Calu3 (cell line): ENCODE measurements at places on chromosomes 2 and 18. TPM values are rescaled to one million over a fixed set of nuclear protein-coding genes. Genes with fewer than 3 reads are reported as not detected.
A peak's percentile ranks its signal among the peaks of the same experiment; 100 is the strongest.

Gene HOXD13
- not detected in 2 replicates for total RNA-seq

DNA sequence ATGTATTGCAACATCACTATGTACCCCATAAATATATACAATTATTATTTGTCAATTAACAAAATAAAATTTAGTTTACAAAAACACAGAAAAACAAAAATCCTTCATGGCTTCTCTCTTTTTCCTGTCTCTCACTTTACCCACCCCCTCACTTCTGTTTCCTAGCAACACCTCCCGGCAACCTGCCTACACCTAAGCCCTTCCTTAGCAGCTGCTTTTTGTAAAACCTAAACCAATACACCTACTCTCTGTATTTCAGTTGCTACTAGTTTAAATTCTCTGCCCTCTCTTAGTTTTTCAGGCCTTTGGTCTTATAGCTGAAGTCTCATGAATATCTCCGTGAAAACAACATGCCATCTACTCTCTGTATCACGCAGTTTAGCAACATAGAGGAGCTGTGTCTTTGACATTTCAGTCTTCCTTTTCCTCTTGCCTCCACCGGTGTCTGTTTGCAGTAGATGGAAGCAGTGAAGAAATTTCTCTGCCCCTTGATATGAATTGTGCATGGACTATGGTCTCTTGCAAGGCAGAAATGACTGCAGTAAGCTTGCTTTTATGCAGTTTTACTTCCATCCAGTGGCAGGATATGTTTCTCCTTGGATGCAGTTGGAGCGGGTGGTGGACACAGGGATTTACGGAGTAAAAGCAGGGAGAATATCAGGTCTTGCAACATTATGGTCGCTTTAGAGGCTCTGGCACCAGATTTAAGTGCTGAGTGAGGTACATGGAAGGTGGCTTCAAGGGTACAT is 42.0 kb upstream of the ZDBF2 start:
- DNase-seq: no peak

GRCh38 chr2:186582698-186583097 is 7.2 kb upstream of the ITGAV start:
- no peak for DNase-seq

Gene PTPRM
- total RNA-seq: 42.3 and 48.5 TPM in 2 replicates

- peak; percentile 30 for DNase-seq
Observed at GRCh38 chr2:26786207-26787028, 562 bp downstream of the CENPA start.

DNA sequence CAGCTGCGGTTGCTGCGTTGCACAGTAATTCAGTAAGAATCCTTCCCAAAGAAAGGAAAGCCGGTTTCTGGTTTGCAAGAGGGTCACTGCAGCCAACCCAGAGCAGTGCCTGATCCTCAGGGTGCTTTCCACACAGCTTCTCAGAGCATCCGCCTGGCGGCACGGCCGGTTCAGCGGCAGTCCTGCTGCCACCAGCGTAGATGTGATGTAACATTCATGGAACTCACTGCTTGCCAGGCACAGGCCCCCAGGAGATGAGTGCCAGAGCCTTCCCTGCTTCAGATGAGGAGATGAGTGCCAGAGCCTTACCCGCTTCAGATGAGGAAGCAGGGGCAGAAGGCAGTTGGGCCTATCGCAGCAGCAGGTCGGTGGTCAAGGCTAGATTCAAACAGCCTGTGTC is 230.2 kb downstream of the GBX2 start:
- no peak for DNase-seq

Gene SNRNP27
- 36.3 and 39.8 TPM in 2 replicates for total RNA-seq

GRCh38 chr2:199366406-199366805 is 91.3 kb downstream of the SATB2 start:
- DNase-seq: no peak

DNA sequence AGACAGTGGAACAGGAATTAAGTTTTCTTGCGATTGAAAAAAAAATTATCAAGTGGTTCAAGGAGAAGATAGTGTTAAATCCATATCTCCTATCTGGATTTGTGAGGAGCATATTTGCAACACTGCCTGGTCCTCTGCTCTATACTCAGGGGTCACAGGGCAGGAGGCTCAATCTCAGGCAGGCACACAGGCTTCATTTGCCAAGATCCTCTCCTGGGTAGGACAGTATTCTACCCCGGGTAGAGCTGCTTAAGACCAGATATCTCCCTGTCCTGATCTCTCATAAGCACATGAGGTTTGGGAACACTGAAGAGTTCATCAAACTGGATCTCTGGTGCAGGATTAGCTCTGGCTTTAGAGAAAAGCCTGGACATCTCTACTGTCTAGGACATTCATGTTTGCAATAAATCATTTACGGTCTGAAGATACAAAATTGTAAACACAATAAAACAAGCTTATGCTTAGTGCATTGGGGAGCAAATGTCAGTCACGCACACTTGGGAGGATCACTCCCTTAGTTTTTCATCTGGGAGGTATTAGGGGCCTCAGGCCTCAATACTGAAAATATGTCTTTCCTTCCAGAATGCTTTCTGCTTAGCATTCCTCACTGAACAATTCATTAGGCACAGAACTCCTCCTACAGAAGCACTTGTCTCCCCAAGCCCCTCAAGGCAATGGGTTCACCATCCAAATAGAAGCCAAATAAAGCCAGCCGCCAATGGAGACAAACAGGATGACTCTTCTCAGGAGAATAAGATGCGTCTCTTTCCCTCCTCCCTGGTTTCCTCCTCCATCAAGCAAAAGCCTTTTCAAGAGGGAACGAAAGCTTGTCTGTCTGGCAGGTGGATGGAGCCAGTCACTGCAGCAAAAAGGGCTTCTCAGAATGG is 34.1 kb upstream of the LCLAT1 start:
- DNase-seq: no peak

Gene PTPRN
- not detected in 2 replicates for total RNA-seq

- no peak for DNase-seq
Observed at GRCh38 chr2:121902171-121902591, 146.7 kb downstream of the TSN start.

DNA sequence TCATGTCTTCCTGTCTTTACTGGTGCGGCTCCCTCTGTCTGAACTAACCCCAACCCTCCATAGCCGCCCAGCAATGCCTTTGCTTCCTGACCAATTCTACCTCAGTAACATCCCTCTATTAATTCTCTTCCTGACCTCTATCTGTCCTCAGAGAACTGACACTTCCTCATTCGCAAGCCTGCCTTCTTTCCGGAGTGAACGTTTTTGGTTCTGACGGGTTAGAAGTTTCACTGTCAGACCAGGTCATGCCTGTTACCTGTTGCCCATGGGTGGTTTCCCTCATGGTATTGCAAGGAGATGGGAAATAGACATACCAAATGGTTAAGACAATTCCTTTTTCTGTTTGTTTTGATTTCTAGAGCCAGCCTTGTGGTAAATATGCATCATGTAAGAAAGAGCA is 453.4 kb upstream of the SLC14A2 start:
- no peak for DNase-seq

DNA sequence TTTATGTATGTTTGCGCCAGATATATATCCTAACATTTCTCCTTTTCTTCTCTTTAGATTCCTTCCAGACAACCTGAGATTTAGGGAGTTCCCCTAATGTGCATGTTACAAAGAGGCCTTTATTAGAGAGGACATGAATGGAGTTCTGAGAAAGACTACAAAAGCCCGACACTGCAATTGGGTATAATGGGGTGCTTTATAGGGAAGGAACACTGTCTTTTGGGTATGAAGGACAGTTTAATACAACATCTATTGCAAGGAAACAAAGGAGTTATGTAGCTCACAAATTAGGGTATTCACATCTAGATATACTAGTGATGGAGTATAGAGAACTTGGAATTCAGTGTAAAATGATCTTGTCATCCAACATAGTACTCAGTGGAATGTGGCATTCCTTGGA is 383.8 kb downstream of the FIGN start:
- no peak for DNase-seq

DNA sequence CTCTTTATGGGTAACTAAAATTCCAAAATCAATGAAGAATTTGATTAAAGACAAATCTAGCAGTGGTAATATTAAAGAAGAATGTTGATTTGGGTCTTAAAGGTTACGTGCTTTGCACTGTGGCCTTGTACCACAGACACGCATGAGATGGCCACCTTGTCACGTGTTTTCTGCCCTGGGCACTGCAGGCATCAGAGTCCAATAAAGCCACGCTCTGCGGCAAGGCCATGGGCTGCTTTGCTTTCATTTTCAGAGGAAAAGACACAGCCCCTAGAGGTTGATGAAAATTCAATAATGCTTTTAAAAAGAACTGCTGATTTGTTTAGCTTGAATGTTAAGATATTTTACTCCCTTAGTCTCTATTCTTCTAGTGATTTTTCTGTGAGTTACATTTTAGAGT is 30.4 kb downstream of the AOX1 start:
- DNase-seq: no peak

Gene MERTK
- total RNA-seq: 1.5 and 2.1 TPM in 2 replicates

DNA sequence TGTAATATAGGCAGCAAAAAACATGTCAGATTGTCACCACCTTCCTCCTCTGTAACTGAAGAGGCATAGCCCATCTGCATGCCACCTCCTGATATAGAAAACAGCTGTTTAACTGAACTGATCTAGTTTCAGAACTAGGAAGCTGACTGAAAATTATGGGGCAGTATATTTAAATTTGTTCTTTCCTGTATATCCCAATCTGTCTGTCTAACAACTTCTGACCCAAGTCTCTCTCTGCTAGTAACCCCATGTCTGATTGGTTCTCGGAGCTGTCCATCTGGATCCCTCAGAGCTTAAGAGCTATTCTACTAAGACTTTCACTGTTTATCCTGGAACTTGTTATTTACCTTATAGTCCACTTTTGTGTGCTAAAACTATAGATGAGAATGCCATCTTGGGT is 68.2 kb upstream of the SLC35G4 start:
- no peak for DNase-seq

GRCh38 chr18:2412996-2413751 is 158.1 kb downstream of the METTL4 start:
- DNase-seq: no peak

GRCh38 chr2:238901461-238902057 is 53.7 kb downstream of the TWIST2 start:
- DNase-seq: no peak

Gene VWC2L
- not detected in 2 replicates for total RNA-seq

- no peak for DNase-seq
Observed at GRCh38 chr2:191870744-191871143, 23.9 kb upstream of the CAVIN2 start.

DNA sequence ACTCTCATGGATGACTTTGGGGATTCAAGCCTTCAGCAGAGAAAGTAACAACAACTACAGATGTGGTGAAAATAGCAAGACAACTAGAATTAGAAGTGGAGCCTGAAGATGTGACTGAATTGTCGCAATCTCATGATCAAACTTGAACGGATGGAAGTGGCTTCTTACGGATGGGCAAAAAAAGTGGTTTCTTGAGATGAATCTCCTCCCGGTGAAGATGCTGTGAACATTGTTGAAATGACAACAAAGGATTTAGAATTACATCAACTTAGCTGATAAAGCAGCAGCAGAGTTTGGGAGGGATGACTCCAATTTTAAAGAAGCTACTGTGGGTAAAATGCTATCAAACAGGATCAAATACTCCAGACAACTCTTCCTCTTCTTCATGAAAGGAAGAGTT is 43.1 kb downstream of the AAK1 start:
- DNase-seq: no peak

DNA sequence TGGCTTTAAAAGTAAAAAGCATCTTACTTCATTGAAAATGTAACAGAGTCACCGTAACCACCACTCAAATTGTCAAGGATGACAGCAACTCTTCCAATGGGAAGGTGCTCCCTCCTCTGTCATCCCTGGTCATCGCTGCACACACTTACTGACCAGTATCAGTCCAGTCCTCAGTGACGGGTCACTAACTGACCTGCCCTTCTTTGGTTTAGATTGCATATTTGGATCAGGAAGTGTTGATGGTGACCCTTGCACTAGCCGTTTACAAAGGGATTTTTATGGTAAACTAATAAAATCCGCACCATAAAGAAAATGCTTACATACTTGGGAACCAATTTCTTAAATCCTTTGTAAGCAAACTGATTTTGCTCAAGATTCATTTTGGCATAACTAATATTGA is 141.9 kb upstream of the ACAA2 start:
- DNase-seq: no peak

Gene CCDC102B
- 2.1 and 3.0 TPM in 2 replicates for total RNA-seq

- no peak for DNase-seq
Observed at GRCh38 chr2:205661281-205661680, 21.0 kb upstream of the NRP2 start.

Gene PDE1A
- 0.26 and 0.49 TPM in 2 replicates for total RNA-seq

GRCh38 chr18:35051641-35052377 is 10.6 kb downstream of the MAPRE2 start:
- no peak for DNase-seq

Gene CTIF
- 33.2 and 40.8 TPM in 2 replicates for total RNA-seq

Gene RESP18
- total RNA-seq: not detected in 2 replicates

Gene SGO2
- total RNA-seq: 18.0 and 22.9 TPM in 2 replicates

DNA sequence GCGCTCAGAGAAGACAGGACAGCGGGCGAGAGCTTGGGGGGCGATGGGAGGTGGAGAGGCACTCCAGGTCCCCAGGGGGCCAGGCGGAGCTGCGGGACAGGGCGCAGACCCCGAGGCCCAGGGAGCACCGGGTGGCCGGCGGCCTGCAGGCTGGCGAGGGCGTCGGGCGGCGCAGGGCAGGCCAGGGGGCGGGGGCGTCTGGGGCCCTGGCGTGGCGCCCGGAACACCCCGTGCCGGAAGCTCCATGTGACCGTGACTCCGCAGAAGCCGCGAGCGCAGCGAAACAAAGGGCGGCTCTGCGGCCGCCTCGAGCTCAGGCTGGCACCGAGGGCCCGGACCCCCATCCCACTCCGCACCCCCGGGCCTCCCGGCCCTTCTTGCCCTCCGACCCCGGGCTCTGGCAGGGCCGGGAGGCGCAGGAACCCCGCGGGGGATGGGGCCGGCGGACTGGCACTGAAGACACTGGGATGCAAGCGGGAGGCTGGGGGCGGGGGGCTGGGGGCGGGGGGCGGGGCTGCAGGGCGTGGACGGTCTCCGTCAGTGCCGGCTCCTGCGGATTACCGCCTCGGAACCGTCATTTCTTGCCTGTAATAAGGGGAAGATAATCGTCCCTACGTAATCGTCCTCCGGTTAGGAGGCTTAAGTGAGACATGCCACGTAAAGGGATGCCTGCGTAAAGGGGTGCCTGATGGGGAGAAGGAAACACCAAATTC is 19.1 kb downstream of the SH2D6 start:
- DNase-seq: peak; percentile 88

GRCh38 chr2:100976645-100977391 is 25.3 kb upstream of the RPL31 start:
- DNase-seq: no peak

- no peak for DNase-seq
Observed at GRCh38 chr18:36702401-36703013, 126.3 kb downstream of the TPGS2 start.

GRCh38 chr18:75208836-75209128 is 157 bp downstream of the PTGR3 start:
- no peak for DNase-seq

Gene WDCP
- total RNA-seq: 13.4 and 17.2 TPM in 2 replicates

Gene RFTN2
- 0.05 and 0.24 TPM in 2 replicates for total RNA-seq

- peak; percentile 5 for DNase-seq
Observed at GRCh38 chr18:7170292-7170691, 52.7 kb upstream of the LAMA1 start.

DNA sequence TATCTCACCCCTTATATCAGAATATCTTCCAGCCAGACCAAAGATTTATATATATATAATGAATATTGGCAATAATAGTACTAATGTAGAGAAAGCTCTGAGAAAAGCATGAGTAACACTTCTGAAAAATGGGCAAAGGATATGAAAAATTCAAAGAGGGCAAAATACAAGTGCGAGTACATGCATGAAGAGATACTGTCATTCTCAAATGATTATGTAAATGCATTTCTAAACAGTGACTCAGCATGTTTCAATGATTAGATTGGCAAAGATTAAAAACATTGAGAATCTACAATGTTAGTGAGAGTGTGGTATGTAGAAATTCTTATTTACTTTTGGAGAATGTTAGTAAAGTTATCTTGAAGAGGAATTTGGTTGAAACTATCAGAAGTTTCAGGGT is 118.3 kb upstream of the NEDD4L start:
- no peak for DNase-seq
